ENCODE measurements at places on chromosomes 1 and 21.

GRCh38 chr1:44501047-44501890 is 96.2 kb downstream of the RNF220 start:
- no peak for DNase-seq

DNA sequence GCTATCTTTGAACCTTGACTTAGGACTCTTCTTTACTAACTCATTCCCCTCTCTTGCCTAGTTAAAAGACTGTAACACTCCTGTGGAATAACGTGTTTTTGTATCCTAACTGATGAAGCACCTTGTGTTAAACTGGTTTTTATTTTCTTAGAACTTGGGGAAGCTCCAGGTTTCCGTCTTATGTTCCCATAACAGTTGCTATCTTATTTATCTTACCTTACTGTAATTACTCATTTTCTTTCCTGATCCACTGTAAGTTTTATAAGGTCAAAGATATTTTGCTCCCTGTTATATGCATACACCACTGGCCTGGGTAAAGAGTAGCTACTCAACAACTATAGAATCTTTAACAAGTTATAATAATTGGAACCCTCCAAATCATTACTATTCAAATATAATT is 43.1 kb downstream of the RPL5 start:
- DNase-seq: no peak

GRCh38 chr1:15916916-15917315 is 59.0 kb downstream of the ZBTB17 start:
- DNase-seq: no peak

DNA sequence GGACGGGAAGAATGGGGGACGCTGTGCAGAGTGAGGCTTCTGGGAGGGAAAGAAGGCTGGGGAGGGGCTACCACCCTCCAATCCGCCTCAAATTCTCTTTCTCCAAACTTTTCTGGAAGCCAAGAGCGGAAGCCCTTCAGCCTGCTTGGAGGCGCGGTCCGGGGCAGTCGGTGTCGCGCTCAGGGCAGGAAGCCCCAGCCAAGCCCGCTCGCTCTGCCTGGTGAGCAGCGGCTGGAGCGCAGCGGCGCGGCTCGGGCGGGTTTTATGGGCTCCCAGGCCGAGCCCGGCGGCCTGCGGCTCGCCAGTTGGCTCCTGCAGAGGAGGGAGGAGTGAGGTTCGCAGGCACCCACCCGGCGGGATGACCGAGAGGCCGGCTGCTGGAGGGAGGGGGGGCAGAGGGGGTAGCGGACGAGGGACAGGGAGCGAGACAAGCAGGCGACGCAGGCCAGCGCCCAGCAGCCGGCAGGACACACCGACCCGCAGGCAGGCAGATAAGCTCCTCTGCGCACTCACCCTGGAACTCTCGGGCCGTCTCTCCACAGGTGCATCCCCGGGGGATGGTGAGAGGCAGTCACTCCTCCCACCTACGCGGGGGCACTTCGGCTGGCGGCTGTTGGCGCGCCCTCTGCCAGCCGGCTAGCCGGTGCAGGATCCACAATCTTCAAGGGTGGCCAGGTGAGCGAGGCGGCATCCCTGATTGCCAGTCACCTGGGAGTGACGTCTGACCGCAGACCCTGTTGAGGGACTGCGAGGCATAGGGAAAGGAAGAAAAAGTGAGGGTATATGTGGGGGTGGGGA is at the start of gene AVPR1B:
AVPR1B (minus strand) TSS at position 238 of the 798 bp plus-strand sequence. CDS start 498 bp downstream, outside the sequence.
- peak; percentile 25 for DNase-seq

DNA sequence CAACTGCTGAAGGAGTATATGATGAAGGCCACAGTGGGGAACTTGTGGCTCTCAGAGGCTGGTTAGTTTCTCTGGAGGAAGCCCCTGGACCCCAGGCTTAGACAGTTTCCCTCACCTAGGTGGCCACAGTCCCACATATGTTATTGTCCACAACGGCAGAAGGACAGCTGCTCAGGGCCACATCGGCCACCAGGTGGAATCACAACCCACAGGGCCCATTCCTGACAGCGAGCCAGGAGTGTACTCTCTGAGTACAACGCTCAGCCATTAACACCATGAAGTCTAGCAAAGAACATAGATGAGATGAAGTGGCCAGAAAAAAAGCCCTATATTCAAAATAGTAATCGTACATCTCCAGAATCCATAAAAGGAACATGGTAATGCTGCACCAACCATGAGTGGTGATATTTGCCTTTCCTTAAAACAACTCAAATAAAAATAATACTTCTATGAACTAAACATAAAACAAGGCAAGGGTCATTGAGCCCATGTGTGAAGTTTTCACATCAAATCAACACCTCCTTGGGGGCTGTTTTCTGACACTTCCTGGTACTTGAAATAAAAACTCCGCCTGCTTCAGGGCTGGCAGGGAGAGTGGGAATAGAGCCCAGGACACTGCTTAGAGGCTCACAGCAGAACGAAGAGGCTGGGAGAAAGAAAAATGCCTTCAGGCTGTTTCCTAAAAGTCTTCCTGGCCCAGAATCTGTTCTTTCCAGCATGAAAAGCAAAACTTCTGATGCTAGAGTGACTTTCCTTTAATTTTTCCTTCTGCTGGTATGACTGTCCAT is 383.3 kb downstream of the HHAT start:
- DNase-seq: no peak

- no peak for DNase-seq
Observed at GRCh38 chr1:17673329-17674072, 81.6 kb upstream of the ACTL8 start.

DNA sequence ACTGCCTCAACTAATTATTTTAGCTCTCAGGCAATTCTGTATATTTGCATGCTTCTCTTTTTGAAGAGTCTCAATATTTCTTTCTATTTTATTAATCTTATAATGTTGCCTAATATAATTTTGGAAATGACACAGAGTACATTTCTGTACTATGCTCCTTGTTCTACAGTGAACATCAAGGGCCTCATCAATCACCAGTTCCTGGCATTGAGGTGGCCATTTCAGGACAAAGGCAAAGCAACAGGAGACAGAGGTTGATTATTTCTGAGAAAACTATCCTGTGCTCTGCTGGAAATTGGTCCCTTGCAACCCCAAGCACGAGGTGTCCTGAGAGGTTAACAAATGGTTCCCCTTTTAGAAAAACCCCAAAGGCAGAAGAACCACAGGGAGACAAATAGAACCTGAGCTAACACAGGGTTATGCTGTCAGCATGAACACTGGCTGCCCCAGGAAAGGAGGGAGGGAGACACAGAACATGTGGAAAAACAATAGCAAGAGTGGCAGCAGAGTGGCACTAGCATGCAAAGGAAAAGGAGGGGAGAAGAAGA is 63.9 kb upstream of the VAV3 start:
- no peak for DNase-seq

- DNase-seq: no peak
Observed at GRCh38 chr1:151474745-151475144, 15.5 kb upstream of the POGZ start.

GRCh38 chr1:116875391-116875790 is 34.3 kb upstream of the PTGFRN start:
- DNase-seq: no peak

DNA sequence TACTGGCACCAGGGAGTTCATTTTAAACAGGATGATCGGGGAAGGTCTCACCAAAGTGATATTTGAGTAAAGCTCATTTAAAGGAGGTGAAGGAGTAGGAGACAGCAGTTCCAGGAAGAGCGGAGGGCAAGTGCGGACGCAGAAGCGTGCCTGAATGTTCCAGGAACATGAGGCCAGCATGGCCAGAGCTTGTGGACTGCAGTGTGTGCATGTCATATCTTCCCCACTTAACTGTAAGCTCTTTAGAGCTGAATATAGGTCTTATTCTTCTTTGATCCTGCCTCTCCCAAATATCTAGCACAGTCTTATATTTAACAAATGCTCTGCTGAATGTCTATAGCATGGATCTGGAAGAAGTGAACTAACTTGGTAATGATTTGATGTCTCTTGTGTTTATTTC is 639.3 kb downstream of the SMYD3 start:
- DNase-seq: no peak

GRCh38 chr1:9649769-9650168 is 1.8 kb upstream of the PIK3CD start:
- DNase-seq: no peak

DNA sequence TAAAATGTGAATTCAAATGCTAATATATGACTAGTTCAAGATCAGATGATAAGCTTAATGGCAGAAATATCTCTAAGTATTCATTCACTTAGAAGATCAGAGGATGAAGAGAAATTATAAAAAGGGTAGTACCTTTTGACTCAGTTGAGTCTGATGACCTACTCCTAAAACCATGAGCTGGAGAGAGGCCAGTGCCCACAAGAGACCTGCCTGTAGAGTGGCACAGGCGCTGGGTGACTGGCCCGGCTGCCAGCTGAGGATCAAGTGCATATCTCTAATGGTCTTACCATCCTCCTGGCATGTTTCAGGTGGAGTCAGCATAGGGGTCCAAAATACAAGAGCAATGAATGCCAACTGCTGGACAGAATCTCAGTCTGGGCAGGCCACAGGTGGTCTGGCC is 14.1 kb downstream of the DDAH1 start:
- DNase-seq: no peak

- no peak for DNase-seq
Observed at GRCh38 chr1:234712891-234713305, 102.9 kb upstream of the IRF2BP2 start.

- no peak for DNase-seq
Observed at GRCh38 chr1:7491109-7491817, 279.8 kb upstream of the VAMP3 start.
